Stimulated activated CD4-positive, alpha-beta T cell treated with anti-CD3 and anti-CD28 coated beads, Interleukin-2, amount 100 ng/mL, for 24 hours (primary cell): ENCODE measurements at places on chromosomes 2 and 18.

DNA sequence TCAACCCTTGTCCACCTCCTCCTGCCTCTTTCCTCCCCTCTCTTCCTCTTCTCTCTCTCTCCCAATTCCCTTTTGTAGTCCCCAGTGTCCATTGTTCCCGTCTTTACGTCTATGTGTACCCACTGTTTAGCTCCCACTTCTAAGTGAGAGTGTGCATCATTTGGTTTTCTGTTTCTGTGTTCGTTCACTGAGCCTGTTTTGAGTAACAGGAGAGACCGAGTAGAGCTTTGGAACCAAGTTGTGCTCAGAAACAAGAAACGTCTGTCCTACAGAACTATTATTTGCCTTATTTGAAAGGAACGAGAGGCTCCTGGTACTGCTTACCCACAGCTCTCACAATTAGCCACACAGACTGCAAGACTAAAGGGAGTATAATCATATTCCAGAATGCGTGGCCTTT lies 50.1 kb upstream of the MAPRE2 start:
- no peak for DNase-seq

- DNase-seq: no peak
These were observed 102.1 kb downstream of the ATAD2B start for GRCh38 chr2:23824777-23825212.

GRCh38 chr18:48913201-48913600 lies 37.6 kb downstream of the SMAD7 start:
- DNase-seq: peak; percentile 52

DNA sequence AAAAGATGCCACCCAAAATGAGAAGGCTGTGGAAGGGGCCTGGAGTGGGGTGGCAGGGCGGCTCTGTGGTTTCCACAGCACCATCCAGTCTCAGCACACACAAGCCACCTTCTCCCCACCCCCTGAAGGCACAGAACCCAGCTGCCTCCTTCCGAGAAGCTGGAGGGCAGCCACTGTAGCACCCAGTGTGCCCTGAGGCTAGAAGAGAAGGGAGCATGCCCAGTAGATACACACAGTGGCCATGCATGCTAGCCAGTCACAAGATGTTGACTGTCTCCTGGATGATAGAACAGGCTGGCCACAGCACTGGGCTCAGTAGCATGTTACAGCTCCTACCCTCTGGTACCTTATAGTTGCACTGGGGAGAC lies 148.9 kb upstream of the EPAS1 start:
- DNase-seq: no peak

DNA sequence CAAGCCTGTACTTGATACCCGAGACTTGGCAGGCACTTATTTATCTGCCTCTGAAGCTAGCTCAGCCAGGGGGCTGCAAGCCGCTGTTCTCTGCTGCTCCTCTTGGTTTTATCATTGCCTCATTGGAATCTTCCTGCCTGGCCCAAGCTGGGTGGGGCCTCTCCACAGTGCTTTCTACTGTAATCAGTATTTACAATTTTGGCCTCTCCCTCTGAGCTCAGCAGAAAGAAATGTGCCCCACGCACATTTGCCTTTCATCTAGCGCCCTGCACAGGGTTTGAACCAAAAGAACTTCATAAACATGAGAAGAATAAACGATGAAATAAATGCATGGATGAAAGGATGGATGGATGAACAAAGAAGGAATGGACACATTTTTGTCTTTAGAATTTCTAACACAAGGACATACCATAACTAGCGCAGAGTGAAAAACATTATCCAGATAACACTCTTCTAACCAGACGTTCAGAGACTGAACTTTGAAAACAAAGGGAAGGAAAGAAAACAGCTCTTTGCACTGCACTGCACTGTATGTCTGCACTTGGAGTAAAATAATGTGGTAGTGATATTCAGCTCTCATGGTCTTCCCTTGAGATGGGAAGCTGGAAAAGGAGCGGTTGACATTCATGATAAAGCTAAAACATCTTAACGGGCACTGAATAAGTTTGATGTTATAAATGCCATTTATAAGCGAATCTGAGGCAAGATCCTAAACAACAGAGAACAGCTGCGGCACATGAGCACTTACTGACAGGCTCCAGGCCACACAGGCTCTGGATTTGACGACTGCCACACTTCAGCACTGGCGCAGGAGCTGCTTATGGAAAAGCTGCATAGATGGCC lies 86.8 kb upstream of the SP3 start:
- DNase-seq: no peak

GRCh38 chr2:16251511-16252225 lies 311.3 kb downstream of the MYCN start:
- no peak for DNase-seq

DNA sequence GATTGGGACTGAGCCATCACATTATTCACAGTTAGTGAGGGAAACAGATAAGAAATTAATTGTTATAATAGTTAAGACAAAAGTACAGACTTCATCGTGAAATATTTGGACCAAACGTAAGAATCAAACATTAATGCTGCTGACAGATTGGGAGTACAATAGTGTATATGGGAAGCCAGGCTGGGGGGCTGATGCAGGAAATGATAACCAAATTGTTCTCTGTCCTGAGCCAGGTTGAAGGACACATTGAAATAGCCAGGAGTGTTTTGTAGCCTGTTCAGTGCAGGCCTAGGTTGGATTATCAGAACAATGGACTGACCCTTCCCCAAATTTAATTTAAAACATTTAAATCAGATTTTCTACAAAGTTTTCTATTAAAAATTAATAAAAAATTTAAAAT lies 203.2 kb downstream of the BABAM2 start:
- DNase-seq: no peak

- DNase-seq: no peak
These were observed 17.7 kb downstream of the IWS1 start for GRCh38 chr2:127508631-127509034.

DNA sequence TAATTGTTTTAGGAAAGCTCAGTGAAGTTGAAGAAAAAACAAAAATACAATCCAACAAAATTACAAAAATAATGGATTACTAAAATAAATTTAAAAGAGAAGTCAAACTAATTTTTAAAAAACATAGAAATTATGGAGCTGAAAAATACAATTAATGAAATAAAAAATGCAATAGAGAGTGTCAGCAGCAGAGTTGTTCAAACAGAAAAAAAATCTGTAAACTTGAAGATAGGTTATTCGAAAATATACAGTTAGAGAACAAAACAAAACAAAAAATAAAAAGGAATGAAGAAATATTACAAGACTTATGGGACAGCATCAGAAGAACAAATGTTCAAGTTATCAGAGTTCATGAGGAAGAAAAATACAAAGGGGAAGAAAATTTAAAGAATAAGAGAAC lies 114.7 kb downstream of the GULP1 start:
- DNase-seq: no peak

DNA sequence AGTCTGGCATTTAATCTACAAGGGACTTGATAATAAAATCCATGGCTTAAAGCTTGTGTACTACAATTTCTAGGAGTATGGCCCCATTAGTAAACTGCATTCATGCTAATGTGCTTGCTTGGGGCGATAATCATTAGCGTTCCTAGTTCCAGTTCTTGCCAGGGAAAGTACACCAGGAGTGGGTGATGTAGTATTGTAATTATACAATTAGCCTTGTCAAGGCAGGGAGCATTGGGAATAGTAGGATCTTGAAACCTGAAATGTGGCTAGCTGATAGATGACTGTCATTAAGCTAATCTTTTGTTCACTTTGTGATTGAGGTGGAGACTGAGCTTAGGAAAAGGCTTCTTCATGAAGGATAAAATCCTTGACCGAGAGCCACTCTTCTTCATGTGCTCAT lies 989.2 kb downstream of the CPS1 start:
- DNase-seq: no peak

DNA sequence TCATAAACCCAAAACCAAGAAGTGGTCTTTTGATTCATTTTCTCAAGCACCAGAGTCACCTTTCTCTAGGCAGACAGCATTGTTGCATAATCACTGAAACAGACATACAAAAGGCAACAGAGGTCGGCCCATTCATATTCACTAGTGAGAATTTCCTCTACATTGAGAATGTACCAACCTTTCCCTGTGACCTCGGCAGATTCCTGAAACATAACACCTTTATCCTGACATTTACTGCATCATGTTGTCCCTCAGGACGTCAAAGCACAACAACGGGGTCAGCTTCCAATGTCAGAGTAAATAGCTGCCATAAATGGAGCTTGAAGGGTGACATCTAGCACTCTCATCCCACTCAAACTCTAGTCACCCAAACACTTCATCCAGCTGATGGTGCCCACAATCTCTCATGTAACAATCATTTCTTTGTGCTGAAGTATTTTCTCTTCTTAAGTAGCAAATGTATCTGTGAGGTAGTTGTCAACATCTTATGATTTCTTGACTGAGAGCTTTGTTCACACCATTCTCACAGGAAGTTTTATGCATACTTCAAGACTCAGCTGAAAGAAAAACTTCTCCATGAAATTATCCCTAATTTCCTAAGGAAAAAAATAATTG lies 802.6 kb upstream of the CHAC2 start:
- no peak for DNase-seq

GRCh38 chr18:45940724-45941123 lies 26.4 kb downstream of the EPG5 start:
- DNase-seq: no peak

DNA sequence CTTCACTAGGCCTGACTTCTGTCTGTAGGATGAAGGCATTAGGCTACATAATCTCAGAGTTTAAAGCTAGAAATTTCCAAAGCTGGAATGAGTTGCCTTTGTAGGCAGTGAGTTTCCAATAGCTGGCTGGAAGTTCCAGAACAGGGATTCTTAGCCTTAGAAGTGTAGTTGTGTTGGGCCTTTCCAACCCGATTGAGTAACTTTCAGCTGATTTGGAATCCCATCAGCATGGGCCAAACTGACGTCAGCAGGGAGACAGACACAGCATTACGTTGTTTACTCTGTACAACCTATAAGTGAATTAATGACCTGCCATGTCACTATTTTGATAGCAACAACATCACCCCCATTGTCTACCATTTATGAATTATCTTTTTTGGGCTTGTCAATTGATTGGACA lies 56.9 kb downstream of the SETBP1 start:
- DNase-seq: no peak

GRCh38 chr18:25594351-25594750 lies 242.4 kb upstream of the ZNF521 start:
- DNase-seq: no peak

- peak; percentile 43 for DNase-seq
These were observed 423.8 kb upstream of the MEX3C start for GRCh38 chr18:51621113-51621863.

GRCh38 chr2:62660582-62661262 lies 44.8 kb upstream of the EHBP1 start:
- DNase-seq: no peak

GRCh38 chr2:193124815-193125214 lies 930.1 kb upstream of the TMEFF2 start:
- DNase-seq: no peak

DNA sequence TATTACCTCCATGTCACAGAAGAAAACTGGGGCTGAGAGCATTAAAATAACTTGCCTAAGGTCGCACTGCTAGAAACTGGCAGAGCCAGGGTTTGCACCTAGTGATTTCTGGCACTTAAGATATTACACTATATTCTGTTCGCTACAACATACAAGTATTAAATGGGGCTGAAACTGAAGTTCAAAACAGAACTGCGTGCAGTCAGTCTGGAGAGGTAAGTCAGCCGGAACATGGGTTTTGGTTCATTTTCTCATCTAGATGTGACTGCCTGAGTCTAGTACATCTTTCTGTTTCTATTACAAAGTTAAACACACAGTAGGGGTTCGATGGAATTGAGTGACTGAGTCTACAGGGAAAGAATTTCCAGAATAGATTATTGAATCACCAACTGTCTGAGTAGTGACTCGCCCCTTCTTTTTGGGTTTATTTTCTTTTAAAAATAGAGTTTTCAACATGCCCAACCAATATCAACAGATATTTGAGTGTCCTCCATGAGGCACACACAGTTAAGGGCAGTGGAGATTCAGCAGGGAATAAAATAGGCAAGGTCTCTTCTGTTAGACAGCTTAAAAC lies 150.8 kb downstream of the RNF152 start:
- DNase-seq: no peak

GRCh38 chr2:86675511-86676015 lies 44.5 kb upstream of the RMND5A start:
- no peak for DNase-seq

GRCh38 chr2:119407430-119408220 lies 24.0 kb upstream of the TMEM37 start:
- DNase-seq: peak; percentile 28

DNA sequence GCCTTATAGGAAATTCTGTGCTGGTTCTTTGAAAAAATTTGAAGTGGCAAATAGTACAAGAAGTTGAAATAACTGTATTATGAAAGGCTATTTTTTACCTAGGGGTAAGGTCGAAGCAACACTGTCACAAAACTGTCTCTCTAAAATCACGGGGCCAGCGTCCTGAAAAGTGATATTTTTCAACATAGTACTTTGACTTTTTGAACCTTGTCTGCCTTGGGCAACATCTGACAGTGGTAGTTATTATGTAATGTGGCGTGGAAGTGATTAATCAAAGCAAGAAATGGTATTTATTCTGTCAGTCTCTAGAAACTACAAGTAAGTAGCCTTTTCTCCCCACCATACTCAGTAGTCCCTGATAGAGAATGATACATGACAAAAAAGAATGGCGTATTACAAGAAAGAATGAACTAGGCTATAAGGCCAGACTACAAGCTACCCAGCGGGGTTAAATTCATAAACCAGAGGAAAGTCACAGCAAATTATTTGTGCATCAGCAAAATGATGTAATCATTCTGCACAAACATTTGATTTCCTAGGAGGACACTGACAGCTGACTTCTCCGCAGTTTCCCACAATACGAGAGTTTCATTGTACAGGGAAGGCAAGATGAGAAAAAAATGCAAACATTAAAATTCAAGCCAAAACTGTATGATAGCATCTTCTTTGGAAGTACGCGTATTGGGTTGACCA lies 9.8 kb downstream of the GEN1 start:
- no peak for DNase-seq

DNA sequence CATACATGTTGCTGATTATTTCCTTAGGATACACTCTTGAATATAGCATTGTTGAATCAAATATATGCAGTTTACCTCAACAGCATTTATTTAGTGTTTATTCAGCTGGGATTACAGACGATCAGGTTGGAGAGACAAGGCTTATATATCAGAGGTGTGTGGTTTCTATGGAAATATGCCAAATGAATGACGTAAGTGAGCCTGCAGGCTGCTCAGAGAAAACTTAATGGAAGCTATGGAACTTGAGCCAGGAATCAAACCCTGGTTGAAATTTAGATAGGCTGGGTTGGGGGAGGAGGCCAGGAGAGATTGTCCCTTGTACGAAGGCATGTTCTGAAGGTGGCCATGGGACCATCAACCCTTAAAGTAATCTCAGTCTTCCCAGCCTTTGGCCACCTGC lies 79.5 kb downstream of the INPP4A start:
- DNase-seq: no peak

GRCh38 chr2:232892221-232892620 lies 22.2 kb downstream of the SNORC start:
- no peak for DNase-seq

GRCh38 chr2:18610090-18610489 lies 20.7 kb upstream of the NT5C1B start:
- DNase-seq: no peak

GRCh38 chr2:148887350-148888002 lies 12.4 kb downstream of the KIF5C start:
- DNase-seq: no peak

- DNase-seq: no peak
These were observed 16.9 kb downstream of the NBAS start for GRCh38 chr2:15544227-15544626.
